ENCODE measurements at places on chromosomes 1 and 21.
A peak's percentile ranks its signal among the peaks of the same experiment; 100 is the strongest.

DNA sequence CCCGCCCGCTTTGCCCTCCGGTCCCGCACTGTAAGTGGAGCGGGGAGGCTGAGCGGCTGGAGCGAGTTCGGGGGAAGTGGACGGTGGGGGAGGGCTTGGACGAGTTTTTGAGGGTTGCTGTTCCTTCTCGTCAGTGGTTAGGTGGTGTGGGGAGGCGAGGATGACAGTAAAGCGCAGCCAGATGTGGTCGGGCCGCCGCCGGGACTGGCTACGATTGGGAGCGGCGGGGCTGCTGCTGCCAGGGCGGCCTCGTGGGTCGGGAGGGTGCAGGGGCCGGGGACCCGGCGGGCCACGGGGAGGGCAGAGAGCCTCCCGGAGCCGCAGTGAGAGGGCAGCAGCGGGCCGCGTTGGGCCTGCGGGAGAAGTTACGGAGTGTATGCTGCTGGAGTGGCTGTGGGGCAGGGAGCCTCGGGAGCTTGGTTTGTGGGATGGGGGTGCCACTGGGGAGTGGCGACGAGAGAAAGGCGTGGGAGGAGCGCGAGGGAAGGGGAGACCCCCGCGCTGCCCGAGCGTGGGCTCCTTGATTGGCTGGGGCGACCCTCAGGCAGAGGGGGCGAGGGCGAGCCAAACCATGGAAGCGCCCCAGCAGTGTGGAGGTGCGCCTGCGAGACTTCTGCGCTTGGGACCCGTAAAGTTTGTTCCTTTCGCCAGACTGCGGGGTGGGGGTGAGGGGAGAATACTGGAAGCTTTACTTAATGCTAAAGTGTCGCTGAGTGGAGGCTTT, 2.1 kb downstream of the ADGRL2 start:
- peak; percentile 37 for DNase-seq

GRCh38 chr1:236141447-236142252, 689 bp upstream of the GPR137B start:
- DNase-seq: peak; percentile 44

DNA sequence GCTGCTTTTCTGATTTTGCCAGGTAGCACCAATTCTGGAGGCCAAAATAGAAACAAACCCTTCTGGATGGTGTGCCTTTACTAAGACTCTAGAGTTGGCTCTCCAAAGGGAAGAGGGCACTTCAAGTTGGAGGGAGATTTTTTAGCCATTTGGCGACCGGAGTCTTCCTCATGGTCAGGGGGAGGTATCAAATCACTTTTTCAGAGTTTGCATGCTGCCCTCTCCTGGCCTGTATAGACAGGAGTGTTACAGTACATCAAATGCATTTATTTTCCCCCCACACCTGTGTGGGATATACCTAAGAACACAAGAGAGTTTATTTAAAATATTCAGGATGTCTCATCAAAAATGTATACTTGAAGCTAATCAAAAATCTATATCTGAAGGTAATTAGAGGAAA, 3.2 kb downstream of the GREM2 start:
- DNase-seq: no peak

GRCh38 chr1:167262836-167263235, 42.1 kb downstream of the POU2F1 start:
- DNase-seq: peak; percentile 7

DNA sequence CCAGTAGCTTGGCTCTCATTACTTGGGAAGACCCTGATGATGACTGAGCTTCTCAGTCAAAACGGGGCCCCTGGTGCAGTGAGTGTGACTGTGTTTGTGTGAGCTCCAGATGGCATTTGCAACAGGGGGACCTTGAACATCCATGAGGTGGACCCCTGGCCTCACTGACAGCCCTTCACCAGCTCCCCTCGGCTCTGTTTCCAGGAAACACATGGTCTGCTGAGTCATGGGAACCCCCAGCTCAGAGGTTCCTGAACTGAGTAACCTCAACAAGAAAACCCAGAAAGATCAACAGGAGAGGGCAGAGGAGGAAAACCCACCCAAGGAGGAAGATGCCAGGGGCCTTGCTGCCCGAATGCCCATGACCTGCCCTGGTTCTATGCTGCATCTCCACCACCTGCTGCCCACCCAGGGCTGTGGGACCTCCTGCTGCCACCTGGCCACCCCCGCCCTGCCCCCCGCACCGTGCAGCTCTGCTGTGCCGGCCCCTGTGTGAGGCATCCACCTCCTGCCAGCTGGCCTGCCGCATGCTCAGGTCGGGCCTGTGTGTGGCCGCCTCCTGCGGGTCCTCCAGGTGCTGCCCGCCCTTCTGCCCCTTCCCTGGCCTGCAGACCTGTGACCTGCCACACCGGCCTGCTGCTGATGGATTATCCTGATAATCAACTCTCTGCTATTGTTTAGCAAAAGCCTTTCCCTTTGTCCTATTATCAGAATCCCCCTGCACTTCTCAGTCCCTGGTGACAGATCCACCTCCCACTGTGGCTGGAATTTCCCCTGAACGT, 4.2 kb upstream of the KRTAP12-1 start:
- DNase-seq: no peak

- DNase-seq: no peak
Observed at GRCh38 chr21:34675871-34676270, 7.1 kb downstream of the CLIC6 start.

DNA sequence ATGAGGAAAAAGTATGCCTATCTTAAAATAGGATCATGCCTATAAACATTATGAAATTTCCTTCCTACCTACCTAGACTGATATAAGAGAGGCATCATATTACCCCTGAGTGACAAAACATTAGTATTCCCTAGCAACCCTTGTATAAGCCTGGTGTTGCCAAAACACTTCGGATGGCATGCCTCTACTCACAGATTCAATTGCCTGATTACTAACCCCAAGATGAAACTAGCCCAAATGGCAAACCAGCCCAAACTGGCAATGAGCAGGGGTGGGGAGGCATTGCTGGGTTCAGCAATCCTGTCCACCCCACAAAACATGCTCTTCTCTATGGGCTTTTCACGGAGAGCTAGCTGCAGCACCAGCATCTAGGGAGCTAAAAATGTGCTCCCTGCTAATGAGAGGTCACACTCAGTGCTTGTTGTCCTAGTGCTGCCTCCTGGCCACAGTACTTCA, 13.9 kb downstream of the PALMD start:
- peak; percentile 78 for DNase-seq

DNA sequence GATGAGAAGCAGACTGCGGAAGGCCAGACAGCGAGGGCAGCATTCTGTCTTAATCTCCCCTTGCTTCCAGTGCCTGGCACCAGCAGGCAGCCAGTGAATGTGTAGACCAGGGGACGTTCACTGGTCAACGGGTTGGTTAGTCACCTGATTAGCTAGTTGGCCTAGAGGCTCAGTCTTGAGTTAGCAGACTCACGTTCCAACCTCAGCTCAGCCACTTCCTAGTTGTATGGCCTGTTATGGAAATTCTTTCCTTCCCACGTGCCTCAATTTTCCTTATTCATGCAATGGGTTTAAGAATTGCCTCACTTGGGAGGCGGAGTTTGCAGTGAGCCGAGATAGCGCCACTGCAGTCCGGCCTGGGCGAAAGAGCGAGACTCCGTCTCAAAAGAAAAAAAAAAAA, 249.6 kb upstream of the TMEM51 start:
- DNase-seq: no peak

- DNase-seq: peak; percentile 74
Observed at GRCh38 chr1:225485226-225485625, 57.4 kb upstream of the LBR start.

DNA sequence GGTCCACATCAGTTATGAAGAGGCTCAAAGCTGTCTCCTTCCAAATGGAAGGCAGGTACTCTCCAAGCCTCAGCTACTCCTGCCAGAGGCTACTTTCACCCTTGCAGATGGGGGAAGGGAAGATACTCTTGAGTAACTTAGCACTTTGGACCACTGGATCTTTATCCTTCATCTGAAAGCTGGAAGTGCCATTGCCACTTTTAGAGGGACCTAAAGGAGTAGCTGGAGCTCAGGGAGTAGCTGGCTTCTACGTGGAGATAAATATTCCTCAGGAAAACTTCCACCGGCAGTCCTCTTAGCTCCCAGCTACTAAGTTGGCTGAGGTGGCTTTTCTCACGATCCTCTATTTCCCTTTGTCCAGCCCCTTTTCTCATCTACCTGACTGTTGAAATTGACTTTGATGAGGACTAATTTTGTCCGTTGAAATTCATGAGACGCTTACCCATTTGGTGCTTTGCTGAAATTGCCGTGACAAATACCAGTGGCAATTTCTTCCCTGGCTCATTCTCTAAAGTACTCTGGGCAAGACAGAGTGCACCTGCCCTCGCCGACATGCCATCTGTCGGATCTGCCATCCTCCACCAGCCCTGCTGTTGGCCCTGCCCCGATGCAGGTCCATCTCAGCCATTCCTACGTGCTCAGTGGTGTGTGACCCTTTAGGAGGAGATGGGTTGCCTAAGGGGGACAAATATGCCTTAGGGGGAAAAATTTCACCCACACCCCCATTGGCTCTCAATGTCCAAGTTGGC, 13.6 kb downstream of the IGSF21 start:
- DNase-seq: no peak

Measured in myocyte (in vitro differentiated cells).